ENCODE measurements at places on chromosomes 2 and 18.

GRCh38 chr2:174395969-174396630, 570 bp downstream of the SCRN3 start:
- DNase-seq = no peak

DNA sequence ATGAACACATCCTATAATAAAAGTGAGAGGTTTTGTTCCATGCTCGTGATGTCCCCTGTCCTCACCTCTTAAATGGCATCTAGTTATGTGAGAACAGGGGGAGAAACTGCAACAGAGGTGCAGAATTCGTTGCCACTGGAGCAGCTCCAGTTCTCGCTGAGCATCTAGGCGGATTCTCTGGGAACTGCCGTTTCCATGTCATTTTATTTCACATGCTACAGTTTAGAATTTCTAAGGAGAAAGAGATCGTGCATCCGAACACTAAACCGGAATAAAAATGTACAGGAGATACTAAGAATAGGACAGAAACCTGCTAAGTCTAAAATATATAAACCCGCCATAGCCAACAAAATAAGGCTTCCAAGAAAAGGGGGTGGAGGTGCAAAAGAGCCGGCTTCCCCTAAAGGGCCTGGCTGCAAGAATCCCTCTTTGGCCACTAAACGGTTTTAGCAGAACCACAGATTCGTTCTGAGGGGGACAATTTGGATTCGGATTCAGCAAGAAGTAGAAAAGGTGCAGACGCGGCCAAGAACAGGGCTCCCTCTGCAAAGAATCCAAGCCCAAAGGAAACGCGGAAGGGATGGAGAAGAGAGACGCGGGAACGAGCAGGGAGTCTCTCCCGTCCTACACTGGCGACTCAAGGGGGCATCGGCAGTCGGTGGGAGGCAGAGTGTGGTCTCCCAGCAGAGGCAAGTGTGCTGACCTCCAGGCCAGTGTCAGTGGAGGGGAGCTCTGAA, 1.3 kb downstream of the TMEM163 start:
- no peak for DNase-seq

- DNase-seq = no peak
These were observed 108.9 kb downstream of the CD226 start for GRCh38 chr18:69838620-69839411.

DNA sequence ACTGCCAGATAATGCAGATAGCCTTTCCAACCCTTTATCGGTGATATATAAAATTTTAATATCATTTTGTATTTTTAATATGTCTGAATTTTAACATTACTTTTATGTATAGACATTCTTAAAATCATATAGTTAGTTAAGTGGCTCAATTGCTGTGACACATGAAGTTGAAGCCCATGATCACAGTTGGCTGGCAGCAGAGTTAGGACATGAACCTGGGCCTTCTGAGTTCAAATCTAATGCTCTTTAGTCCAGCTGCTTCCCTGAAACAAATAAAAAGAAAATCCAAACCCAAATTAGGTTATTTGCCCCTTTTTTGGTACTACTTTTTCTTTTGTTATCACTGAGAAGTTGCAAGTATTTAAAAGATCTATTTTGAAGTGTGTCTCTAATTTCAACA, 5.6 kb downstream of the ELP2 start:
- DNase-seq = no peak

GRCh38 chr2:110865188-110865587, 132.8 kb downstream of the ACOXL start:
- DNase-seq = no peak

- DNase-seq = peak; percentile 5
These were observed 577 bp downstream of the EHBP1 start for GRCh38 chr2:62705859-62706720.

DNA sequence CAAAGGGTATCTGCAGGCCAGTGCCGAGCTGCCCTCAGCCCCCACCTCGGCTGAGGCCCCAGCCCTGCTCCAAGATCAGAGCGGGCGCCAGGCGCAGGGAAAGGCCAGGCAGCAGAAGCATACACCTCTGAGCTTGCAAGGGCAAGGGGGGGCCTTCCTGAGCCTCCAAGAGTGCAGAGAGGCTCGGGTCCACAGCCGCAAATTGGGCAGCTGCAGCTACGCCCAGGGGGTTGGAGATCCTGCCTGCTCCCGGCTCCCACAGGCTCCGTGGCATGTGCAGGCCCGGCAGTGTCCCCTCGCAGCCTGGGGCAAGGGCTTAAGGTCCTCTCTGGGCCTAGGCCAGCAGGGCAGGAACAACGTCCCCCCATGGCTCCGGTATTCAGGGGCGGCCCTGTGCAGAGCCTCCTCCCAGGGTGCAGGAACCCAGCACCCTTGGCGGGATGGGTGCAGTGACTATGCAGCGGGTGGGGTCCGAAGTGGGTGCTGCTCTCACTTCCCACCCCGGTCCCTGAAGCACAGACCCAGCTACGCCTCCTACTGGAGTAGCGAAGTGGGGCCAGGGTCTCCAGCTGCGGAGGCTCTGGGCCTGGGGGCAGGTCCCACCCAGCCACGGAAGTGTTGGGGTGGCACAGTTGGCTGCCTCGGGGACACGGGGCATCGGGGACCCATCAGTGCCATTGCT, 120.2 kb upstream of the TMEFF2 start:
- no peak for DNase-seq

DNA sequence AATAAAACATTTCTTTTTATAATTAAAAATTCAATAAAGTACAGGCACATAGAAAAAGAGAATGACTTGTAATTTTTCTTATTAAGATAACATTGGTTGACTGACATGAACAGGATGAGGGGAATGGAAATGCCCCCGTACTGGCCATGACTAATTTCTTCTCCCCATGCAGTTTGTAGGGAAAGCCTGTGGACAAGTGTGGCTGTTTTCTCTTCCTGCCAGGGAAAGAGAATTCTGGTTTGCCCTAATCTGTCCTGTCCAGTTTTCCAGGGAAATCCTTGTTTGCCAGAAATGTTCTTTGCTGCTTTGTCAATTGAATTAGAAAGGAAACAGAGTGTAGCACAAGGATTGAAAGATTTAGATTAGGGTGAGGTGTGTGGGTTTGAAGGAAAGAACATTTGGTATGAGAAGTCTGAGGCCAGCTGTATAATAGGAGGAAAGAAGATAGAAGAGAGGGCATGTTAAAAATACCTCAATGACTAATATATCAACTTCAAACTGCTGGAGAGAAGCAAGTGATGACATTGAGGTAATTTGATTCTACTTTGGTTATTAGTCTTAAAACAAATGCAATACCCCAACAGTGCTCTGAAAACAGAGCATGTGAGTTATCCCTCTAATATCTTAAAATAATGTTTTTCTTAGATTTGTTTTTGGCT, 593.9 kb upstream of the ZNF804A start:
- DNase-seq = no peak

DNA sequence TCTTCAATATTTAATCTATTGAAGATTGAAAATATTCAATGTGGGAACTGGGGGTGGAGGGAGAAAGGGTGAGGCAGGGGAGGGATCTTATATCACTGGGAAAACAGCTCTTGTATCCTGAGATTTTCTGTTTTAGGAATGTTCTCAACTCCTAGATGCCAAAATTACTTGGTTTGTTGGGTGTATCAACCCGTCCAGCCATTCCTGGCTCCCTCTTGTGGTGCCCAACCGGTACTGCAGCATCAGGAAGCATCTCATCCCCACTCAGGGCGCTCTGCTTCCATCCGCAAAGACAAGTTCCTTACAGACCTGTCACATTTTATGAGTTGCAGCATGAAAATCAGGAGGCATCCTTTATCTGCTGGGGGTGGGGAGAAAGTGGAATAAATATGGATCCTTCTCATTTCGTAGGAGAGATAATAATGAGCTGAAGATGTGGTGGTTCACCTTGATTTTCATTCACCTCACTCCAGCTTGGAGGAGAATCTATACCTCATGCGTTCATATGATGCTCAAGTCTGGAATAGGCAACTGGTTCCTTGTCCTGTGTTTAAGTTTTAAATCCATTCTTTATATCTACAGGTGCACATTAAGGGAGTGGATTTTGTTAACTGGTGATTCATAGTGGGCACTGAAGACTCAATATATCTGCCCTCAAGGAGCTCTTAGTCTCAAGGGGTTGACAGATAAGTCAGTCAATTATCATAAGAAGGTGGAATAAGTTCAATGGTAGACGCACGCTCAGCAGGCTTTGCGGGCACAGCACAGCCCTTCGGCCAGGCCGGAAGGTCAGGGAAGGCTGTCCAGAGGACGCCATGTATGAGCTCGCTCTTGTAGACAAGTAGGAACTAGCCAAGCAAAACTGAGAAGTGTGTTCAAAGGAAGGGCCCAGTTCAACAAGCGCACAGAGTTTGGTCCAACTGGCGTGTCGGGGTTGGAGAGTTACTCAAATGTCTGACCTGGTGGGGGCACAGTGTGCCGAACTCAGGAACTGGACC, 127.3 kb downstream of the RNF144A start:
- no peak for DNase-seq
